Activated T-cell treated with anti-CD3 and anti-CD28 coated beads, Interleukin-2, amount 50 U/mL, for 72 hours (primary cell): ENCODE measurements at places on chromosomes 2 and 18. TPM values are rescaled to one million over a fixed set of nuclear protein-coding genes. Genes with fewer than 3 reads are reported as not detected.

Gene CCDC141
- 5.3 TPM for total RNA-seq

- DNase-seq, result no peak
Measured at GRCh38 chr2:50221106-50221505, 810.8 kb downstream of the NRXN1 start.

DNA sequence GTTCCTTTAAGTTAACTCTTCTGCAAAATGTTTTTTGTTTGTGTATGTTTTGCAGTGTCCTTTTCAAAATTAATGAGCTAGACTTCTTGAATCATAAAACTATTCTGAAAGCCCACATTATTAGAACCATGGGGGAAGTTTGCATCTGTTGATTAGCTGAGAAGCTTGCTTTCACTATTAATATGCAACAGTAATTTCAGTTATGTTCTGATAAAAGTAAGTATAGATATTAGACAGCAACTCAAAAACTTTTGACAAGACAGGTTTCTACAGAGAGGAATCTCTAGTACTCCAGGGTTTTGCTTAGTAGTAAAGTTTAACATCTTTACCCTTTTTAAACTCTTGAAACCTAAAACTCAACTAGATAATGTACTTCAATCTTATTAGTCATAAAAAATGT lies 147.8 kb downstream of the UBE2E3 start:
- DNase-seq, result no peak

DNA sequence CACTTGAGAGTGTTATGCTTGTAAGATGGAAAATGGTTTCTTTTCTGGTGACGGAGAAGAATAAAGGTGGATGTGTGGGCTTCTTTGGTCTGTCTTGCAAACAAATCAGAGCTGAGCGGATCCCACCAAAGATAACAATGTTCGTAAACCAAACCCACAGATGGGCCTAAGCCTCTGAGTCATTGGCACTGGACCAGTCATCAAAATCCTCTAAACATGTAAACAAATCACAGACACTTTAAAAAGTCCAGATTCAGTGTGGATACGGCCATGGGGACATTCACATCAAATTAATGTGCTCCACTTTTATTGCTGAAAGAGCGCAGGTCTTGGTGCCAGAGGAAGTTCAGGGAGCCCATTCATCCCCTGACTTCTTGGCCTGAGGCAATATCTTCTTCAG lies 60.5 kb upstream of the TMEM200C start:
- DNase-seq, result no peak

GRCh38 chr18:23718731-23719130 lies 29.5 kb downstream of the LAMA3 start:
- no peak for DNase-seq

Gene AGXT
- total RNA-seq, result not detected

GRCh38 chr2:56177420-56178220 lies 6.2 kb upstream of the CCDC85A start:
- DNase-seq, result no peak

- no peak for DNase-seq
Measured at GRCh38 chr18:24189007-24189528, 50.2 kb downstream of the CABYR start.

DNA sequence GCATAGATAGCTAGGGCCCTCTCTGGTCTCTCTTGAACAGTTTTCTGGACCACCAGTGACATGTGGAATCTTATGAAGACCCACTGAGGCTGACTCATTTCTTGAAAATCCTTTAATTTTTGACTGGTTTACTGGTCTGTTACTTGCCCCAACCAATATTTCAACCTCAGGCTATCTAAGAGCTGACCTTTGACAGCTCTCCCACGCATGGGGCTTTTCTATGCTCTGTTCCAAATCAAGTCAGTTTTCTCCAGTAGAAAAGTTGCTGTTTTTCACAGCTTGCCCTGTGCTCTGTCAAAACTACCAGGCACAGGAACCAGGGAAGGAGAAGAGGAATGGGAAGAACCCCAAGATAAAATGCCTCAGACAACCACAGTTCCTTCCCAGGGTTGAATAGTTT lies 46.0 kb upstream of the MTIF2 start:
- no peak for DNase-seq

Gene TMEM37
- not detected for total RNA-seq

DNA sequence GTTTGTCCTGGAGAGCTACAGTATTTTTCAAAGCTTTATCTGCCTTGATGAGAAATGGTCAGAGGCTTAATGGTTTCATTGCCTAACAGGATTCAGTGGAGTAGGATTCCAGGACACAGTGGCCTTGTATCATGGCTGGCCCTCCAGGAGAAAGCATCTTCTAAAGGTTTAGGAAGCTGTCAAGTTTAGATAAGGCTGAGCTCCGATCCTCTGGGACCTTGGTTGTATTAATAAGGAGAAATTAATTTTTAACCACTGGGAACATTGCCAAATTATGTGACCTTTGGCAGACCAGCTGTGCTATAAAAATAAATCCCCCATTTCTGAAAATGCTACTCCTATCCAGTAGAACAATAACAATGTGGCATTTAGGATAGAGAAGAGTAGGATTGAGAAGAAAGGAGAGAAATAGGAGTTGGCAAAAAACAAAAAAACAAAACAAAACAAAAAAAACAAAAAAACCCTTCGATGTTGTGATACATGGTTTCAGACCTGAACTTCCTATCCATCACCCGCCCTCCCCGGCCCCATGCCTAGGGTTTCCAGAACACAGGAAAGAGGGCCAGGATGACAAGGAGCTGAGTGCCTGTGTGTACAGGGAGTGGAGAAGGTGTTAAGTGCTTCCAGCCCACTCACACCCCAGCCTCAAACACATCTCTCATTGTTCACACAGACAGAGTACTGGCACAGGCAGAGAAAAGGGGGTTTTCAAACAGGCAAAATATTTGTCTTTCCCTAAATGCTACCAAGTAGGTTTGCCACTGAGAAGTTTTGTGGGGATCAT lies 6.3 kb downstream of the NRP2 start:
- DNase-seq, result no peak

GRCh38 chr2:232280341-232280740 lies 98.2 kb upstream of the ALPP start:
- DNase-seq, result no peak

Gene HOXD3
- not detected for total RNA-seq

GRCh38 chr2:128395640-128396499 lies 77.2 kb upstream of the HS6ST1 start:
- DNase-seq, result no peak
